KBM-7 (cell line): ENCODE measurements at places on chromosomes 13 and 19.

GRCh38 chr13:59962343-59962742 is 201.4 kb downstream of the DIAPH3 start:
- DNase-seq, result no peak

- DNase-seq, result no peak
These were observed 68.0 kb upstream of the SLITRK1 start for GRCh38 chr13:83950293-83950692.

GRCh38 chr13:92225861-92226260 is 827.4 kb downstream of the GPC5 start:
- peak; percentile 87 for DNase-seq

GRCh38 chr19:13099073-13099999 is 3.3 kb downstream of the LYL1 start:
- peak; percentile 80 for DNase-seq

DNA sequence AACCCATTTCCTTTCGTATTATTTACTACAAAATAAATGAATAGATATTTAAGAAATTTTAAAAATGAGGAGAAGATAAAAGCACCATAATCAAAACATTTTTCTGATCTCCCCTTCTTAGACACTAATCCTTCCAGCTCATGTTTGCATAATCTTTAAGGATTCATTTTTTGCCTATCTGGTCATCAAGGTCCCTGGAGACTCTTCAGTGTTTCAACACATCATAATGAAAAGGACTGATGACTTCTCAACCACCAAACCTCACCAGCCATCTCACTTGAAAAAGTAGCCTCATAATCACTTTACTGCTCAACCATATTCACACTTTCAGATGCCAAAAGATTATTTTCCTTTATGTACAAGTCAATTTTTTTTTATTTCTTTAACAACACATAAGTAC is 80.1 kb downstream of the DCLK1 start:
- DNase-seq, result no peak

DNA sequence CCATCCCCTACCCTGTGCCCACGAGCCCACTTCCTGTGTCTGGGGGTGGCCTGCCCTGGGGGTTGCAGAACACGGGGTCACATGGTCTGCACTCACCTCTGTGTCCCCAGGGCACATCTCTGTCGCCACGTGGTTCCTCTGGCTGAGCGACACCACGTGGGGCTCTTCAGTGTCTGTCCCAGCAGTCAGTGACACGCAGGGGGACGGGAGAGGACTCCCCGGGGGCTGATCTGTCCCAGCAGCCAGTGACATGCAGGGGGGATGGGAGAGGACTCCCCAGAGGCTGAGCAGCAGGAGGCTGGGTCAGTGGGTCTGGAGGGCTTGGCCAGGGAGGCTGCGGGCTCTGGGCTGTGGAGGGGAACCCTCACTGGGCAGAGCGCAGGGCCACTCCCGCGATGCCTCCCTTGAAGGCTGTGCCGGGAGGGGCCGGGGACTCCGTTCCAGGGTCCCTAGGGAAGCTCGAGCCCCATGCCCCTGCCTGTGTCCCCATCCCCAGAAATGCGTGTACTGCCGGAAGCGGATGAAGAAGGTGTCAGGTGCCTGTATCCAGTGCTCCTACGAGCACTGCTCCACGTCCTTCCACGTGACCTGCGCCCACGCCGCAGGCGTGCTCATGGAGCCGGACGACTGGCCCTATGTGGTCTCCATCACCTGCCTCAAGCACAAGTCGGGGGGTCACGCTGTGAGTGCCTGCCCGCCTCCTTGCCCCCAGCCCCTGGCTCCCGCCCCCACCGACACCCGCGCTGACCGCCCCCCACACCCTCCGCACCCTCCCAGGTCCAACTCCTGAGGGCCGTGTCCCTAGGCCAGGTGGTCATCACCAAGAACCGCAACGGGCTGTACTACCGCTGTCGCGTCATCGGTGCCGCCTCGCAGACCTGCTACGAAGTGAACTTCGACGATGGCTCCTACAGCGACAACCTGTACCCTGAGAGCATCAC is 174.8 kb downstream of the KDM4B start:
- DNase-seq, result no peak

- no peak for DNase-seq
These were observed 229.2 kb downstream of the TUBA3C start for GRCh38 chr13:18952225-18953016.

DNA sequence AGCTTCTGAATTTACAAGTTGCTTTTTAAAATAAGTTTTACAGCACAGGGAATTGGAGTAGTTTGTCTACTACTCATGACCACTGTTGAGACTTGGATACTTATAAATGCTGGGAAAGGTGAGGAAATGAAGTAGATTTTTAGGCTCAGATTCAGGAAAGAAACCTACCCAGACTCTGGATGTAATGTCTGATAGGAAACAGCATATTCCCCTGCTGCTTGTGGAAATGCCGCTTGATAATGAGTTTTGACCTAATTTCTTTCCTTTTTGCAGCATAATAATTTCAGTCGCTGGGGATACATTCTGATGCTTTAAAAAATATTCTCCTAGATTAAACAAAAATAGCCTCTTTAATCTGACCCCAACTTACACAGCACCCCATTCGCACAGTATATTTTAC is 53.6 kb downstream of the SLC10A2 start:
- no peak for DNase-seq

DNA sequence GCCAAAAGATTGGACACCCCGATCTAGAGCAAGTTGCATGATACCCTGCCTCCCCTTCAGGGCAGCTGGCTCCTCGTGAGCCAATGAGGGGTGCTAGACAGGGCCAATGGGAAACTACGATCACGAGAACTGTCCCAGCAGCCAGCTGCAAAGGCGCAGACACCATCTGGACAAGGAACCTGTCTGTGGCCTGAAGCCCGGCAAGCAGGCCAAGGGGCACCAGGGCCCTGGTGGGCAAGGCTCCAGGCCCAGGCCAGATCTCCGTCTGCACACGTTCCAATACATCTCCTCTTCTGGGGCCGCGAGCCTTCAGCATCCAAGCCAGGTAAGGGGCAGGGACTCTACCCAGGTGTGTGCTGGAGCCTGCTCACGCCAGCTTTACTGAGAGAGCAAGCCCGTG is 20.2 kb downstream of the MED26 start:
- no peak for DNase-seq

DNA sequence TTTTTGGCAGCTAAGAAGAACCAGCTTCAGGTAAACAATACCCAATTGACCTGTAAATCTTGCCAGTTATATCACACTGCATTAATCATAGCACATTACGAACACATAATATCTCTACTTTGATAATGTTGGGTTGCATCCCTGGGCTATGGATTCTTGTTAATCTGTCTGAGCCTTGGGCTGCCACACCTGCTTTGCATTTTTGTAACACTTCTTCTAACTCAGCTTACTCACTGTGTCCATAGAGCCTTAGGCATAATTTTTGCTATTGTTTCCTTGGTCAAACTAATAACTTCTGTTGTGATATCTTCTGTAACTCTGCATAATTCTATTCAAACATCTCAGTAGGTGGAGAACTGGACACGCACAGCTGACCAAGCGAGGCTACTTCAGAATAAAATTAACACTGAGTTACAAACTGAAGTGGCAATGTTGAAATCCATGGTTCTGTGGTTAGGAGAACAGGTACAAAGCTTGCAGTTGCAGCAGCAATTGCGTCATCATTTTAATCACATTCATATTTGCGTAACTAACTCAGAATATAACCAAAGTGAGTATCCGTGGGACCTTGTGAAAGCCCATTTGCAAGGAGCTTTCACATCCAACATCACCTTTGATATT is 6.4 kb downstream of the ZNF350 start:
- DNase-seq, result no peak

DNA sequence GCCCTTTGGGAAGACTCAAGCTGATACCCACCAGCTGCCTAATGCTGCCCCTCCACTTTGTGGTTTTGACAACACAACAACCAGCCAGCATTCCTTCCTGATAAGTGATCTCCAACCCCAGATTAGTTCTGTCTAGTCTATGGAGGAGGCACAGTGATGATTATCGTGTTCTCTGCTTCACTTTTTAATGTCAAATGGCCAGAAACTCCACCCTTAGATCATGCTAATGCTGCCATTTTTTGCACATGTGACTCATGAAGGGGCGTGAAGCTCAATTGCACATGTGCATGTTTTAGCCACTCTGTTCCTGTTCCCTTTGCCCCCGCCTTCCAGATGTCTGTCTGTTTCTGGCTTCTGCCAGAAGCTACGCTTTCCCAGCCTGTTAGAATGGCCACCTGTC is 199.8 kb downstream of the COG6 start:
- peak; percentile 11 for DNase-seq

- DNase-seq, result no peak
These were observed 330.2 kb downstream of the PCDH9 start for GRCh38 chr13:66899955-66900354.

GRCh38 chr19:6802336-6803035 is 30.0 kb downstream of the VAV1 start:
- peak; percentile 89 for DNase-seq

DNA sequence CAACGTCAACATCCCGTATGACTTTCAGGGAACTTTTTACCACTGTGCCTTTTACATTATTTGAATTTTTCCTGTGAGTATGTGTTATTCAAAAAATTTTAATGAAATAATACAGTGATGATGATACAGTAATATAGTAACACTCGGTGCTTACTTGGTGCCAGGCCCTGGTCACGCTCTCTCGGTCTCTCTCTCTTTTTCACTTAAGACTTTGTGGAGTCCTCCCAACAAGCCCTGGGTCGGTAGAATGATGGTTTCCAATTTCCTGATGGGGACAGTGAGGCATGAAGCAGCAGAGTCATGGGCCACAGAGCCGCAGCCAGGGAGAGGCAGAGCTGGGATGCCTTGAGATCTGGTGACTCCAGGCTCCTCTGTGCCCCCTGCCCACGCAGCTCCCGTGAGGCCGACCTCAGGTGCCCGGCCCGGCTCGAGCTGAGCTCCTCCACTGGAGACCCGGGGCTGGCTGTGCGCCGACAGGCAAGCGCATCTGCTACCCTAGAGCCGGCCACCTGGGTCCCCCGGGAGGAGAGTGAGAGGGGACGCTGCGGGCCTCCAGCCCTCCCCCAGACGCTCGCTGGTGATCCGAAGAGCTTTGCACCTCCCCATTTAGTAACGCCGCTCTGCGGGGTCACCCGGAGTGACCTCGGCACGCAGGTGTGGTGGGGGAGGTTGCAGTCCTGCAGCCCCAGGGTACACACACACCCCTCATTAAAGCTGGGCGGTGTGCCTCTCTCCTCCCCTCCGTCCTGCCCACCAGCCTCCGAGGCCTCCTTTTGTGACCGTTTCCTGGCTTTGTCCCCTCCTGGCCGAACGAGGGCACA is 4.4 kb upstream of the SBK3 start:
- no peak for DNase-seq

DNA sequence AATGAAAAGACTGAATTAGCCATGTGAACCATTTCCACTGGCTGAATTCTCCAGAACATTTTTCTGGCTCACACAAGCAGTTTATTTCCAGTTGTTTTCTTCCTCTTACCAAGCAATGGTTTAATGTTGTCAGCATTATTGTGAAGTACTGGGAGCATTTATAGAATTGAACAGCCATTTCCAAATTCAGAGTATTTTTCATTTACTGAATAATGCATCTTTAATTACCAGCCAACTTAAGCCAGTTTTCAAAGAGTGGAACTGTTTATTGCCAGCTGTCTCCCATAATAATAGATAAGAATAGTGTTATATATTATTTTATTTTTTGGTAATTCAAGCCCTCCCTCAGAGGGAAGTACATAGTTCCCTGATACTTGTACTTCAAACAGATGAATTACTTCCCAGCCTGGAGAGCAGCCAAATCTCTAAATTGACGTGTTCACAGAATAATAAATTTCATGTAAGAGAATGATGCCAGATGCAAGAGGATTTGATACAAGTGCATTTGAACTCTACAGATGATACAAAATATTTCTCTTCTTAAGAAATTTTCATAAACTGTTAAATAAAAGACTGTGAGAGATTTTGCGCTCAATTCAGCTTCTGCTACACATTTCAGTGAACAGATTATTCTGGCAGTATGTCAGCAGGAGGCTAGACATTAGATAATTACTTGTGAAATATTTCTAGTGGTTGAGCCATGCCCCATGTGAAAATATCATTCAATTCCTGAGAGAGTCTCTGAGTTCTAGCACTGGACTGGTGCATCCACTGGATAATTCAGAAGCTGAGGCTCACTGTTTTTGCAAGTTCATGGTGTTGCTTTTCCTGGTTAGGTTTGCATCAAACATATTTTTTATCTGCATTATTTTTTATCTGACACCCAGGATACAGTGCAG is 315.9 kb downstream of the SLC7A1 start:
- no peak for DNase-seq

DNA sequence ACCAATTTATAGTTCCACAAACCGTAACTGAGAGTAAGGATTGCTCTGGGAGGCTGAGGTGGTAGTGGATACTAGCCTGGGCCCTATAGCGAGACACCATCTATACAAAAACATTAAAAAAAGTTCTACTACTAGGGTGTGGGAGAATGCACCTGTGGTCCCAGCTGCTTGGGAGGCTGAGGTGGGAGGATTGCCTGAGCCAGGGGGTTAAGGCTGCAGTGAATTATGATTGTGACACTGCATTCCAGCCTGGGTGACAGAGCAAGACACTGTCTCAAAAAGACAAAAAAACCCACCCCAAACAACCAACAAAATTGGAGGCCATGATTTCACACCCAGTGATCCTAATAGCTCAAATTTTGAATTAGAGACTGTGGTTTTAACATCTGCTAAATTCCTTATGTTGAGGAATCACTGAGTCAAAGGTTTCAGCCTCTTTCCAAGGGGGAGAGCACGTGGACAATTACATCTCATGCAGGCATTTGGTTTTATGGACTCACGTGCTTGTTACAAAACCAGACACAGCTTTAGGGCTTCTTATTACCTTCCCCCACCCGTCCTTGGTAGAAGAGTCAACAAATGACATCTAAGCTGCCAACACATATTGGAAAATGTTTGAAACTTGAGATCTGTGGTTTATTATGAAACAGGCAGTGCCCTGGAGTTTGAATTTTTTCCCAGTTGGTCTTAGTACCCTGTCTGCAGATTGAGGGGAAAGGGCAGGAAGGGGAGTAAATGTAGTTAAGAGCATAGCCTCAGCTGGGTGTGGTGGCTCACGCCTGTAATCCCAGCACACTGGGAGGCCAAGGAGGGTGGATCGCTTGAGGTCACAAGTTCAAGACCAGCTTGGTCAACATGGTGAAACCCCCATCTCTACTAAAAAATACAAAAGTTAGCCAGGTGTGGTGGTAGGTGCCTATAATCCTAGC is 18.5 kb downstream of the CYP2A6 start:
- DNase-seq, result peak; percentile 76

DNA sequence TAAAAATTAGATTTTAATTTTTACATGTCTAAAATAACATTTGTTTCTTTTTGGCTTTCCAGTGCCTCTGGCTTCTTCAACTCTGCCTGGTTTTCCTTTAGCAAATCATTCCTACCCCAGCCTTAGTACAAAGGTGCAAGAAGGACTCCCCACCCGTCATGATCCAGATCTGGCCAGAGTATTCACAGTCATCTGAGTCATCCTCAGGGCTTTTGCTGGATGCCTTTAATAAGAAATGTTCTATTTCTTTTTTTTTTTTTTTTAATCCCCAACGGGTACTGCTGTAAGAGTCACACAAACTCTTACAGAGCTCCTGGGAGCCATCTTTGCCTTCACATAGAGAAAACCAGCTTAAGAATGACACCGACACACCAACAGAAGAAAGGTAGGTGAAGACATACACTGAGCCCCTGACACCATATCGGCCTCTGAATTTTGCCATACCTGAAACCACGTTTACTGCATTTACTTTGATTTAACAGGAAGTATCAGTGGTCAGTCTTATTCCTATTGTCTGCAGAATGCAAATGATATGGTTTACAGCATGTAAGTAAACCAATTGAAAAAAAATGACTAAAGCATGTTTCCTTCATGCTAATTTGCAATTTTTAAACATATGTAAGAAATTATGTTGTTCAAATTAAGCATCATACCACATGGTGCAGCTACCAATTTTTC is 184.4 kb downstream of the NALCN start:
- DNase-seq, result no peak
